Osteocyte (in vitro differentiated cells): ENCODE measurements at places on chromosomes 1 and 21.

GRCh38 chr21:32403201-32403777 is 9.2 kb upstream of the EVA1C start:
- no peak for DNase-seq

GRCh38 chr1:87436534-87436933 is 107.9 kb downstream of the LMO4 start:
- no peak for DNase-seq

GRCh38 chr1:220798338-220798737 is 11.6 kb downstream of the MTARC1 start:
- DNase-seq = peak; percentile 19

DNA sequence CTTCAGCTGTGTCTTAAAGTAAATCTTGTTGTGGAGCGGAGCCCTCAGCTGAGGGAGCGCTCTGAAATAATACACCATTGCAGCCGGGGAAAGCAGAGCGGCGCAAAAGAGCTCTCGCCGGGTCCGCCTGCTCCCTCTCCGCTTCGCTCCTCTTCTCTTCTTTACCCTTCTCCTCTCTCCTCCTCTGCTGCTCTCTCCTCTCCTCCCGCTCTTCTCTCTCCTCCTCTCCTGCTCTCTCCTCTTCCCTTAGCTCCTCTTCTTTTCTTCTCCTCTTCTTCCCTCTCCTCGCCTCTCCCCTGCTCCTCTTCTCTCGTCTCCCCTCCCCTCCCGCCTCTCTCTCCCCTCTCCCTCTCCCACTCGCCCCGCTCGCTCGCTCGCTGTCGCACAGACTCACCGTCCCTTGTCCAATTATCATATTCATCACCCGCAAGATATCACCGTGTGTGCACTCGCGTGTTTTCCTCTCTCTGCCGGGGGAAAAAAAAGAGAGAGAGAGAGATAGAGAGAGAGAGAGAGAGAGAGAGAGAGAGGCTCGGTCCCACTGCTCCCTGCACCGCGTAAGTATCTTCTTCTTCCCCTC is at the start of gene PROX1:
Gene PROX1, plus strand, starts transcription at position 47 of the 580 bp plus-strand sequence. CDS start 8,563 bp downstream, outside the sequence.
- DNase-seq = no peak

DNA sequence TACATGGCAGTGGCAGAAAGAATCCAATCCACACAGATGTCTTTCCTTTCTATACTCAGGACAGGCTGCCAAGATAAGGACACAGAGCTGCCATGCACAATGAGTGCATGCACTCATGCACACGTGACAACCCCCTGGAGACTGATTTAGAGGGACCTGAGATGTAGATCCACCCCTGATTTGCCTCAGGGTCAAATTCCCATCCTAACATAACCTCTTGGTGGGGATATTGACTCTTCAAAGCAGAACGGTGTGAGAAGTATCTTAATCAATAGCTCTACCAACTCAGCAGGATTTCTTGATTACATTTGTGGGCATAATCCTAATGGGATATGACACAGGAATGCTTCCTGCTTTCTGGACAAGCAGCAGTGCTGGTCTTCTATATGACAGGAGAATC is 125.2 kb upstream of the DSCAM start:
- DNase-seq = no peak

- no peak for DNase-seq
Measured at GRCh38 chr1:234957330-234958065, 171.1 kb downstream of the TOMM20 start.

- no peak for DNase-seq
Measured at GRCh38 chr1:85867189-85867588, 159.0 kb upstream of the ZNHIT6 start.

- peak; percentile 75 for DNase-seq
Measured at GRCh38 chr21:37224861-37225839, 42.0 kb downstream of the VPS26C start.

- DNase-seq = no peak
Measured at GRCh38 chr1:37998913-37999429, 6.3 kb downstream of the FHL3 start.

GRCh38 chr1:11543392-11543791 is 64.4 kb downstream of the DISP3 start:
- no peak for DNase-seq

GRCh38 chr1:89598450-89599331 is 34.2 kb upstream of the LRRC8C start:
- no peak for DNase-seq

GRCh38 chr1:43520100-43520778 is 10.4 kb upstream of the PTPRF start:
- DNase-seq = no peak

DNA sequence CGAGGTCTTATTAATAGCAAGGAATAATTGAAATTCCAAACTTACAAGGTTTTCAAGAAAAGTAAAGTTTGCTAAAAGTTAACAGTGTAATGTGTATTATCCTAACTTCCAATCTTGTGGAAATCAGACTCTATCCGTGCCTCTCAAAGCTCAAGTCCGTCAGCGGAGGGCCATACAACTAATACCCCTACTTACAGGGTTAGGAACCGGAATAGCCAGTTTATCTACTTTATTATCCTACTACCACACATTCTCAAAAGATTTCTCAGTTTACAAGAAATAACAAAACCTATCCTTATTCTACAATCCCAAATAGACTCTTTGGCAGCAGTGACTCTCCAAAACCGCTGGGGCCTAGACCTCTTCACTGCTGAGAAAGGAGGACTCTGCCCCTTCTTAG is 457.8 kb downstream of the PTPRC start:
- DNase-seq = no peak

DNA sequence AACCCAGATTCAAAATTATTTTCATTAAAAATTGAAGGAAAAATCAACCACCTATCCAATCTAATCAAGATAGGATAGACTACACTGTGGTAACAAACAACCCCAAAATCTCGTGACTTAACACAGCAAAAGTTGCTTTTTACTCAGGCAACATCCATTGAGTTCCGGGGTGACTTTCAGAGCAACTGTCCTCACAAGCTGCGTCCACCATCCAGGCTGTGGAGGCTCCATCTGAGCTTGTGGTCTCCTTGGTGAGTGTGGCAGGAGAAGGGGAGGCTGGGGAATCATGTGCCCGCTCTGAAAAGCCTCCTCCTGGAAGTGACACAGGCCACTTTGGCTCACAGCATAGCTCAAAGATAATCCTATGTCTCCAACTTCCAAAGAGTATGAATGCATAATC is 52.4 kb downstream of the CD2 start:
- DNase-seq = no peak
